Activated naive CD8-positive, alpha-beta T cell treated with anti-CD3 and anti-CD28 coated beads for 36 hours (primary cell): ENCODE measurements at places on chromosomes 16 and 17. TPM values are rescaled to one million over a fixed set of nuclear protein-coding genes. Genes with fewer than 3 reads are reported as not detected.
A peak's percentile ranks its signal among the peaks of the same experiment; 100 is the strongest.

- DNase-seq = peak; percentile 66
These were observed 13.1 kb upstream of the MSI2 start for GRCh38 chr17:57243171-57243622.

DNA sequence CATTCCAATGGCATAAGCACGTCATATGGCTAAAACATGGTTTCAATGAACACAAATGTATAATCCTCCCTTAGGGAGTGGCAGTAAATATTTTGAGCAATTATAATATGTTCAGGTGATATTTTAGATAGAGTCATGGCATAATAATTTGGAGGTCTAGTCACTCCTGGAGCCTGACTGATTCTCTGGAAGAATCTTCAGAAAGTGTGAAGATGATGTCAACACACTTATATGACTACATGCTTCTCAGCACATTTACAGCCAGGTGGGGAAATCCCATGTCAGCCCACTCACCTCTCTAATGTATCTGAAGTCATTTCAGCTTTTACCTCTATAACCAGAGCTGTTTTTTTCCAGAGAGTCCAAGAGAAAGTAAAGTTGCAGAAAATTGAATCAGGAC, 474.8 kb downstream of the SHISA9 start:
- peak; percentile 3 for DNase-seq

Gene FAAP100
- 48.1 TPM for total RNA-seq

Gene FOXL1
- not detected for total RNA-seq

DNA sequence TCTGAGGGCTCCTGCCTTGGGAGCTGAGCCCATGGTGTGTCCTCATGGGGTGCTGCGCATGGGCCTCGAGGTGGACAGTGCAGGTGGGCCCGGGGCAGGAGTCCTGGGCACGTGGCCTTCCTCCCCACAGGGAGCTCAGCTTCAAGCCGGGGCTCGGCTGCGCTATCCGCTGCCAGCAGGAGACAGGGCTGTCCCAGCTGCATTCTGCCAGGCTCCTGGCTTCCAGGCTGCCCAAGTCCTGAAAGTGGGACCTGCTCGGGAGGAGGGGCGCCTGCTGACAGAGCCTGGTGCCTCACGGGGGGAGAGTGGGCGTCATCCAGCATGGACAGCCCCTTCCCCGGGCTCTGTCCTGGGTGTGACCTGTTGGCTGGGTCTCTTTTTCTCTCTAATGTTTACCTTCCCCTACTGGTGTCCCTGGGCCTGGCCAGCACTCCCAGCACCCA, 7.1 kb downstream of the TRAF7 start:
- DNase-seq = no peak

DNA sequence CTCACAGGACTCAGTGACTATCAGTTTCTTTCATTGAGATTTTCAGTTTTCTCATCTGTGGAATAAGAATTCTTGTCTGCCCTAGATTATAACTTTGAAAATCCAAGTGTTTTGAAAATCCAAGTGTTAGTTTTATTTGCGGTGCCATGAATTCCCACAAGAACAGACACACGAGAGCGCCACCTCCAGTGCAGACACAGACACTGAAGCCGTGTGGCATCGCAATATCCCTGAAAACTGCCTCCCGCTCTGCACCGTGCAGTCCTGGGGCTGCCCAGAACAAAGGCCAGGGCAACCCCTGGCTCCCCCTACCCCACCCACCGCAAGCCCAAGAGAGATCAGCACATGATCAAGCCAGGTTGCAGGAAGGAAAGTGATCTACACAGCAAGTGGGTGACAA, 229.5 kb upstream of the ASIC2 start:
- DNase-seq = no peak

Gene RNF222
- 0.22 TPM for total RNA-seq

Gene GNGT2
- 28.4 TPM for total RNA-seq

- DNase-seq = peak; percentile 90
These were observed 26.5 kb upstream of the LASP1NB start for GRCh38 chr17:38898812-38899348.

DNA sequence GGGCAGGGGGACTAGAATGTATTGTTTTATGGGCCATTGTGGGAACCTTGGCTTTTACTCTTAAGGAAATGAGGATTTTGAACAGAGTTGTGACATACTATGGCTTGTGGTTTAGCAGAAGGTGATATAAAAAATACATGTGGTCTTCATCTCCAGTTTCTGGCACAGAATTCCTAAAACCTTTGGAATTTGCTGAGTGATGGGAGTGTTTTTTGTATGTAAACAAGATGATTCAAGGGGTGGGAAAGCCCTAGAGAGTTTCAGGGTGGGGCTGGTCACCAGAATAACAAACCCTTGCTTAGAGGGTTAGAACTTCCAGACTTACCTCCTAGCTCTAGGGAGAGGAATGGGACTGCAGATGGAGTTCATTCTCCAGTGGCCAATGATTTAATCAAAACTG, 316.1 kb downstream of the PHKB start:
- no peak for DNase-seq

- no peak for DNase-seq
These were observed 5.9 kb downstream of the SKA2 start for GRCh38 chr17:59149051-59149450.

GRCh38 chr16:81678326-81679095, 100.6 kb upstream of the PLCG2 start:
- no peak for DNase-seq

Gene BPTF
- total RNA-seq = 77.0 TPM
